Neural progenitor cell (in vitro differentiated cells): ENCODE measurements at places on chromosomes 4 and X.

DNA sequence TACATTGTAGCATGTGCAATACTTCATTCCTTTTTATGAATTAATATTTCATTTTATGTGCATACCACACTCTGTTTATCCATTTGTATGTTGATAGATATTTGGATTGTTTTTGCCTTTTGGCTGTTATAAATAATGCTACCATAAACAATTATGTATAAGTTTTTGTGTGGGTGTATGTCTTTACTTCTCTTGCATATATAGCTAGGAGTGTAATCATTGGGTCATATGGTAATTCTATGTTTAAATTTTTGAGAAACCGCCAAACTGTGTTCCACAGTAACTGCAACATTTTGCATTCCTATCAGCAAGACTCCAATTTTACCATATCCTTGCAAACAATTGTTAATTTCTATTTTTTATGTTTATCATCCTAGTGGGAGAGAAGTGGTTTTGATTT is 3.1 kb upstream of the TCEAL5 start:
- no peak for DNase-seq

DNA sequence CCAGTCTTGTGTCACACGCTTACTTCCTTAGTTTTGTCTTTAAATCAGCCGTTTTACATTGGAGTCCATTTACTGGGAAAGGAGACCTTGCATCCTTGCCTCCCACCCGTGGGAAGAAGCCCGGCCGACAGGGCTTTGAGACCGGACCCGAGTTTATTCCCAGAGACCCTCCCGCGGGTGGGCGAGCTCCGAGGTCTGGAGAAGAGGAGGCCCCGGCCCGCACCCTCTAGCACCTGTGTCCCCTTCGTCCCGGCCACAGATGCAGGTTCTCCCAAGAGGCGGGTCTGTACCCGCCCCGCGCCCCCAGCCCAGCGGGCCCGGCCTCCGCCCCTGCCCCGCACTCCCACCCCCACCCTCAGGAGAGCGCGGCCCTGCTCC is 3.8 kb upstream of the SLC26A1 start:
- DNase-seq: no peak

DNA sequence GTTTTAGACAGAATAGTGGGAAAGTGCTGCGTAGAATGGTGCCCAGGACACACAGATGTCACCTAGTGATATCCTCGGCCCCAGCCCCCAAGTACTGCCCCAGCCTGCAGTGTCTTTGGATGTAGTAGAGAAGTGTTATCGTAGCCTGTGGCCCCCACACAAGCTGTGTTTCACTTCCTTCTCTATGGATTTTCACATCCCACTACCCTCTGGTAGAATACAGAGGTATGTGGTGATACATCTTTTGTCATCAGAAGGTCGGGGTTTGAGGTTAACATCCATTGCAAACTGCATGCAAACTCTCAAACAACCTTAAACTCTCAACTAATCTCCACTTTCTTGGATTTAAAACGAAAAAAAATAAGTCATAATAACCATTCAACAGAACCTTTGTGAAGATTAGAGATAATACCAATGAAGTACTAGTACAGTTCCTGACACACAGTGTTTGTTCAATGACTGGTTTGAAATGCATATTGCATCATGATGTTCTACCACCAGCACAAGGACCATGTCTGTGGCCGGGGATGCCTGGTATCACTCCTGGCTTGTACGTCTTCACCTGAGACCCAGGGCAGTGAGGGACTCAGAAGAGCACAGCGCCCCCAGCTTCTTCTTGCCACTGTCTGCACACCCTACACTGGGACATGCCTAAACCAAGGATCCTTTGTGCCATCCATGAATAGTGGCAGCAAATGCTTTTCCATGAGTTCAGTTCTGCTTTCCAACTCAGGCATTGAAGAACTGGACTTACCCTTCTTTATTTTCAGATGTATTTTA is 267.3 kb downstream of the DCTD start:
- DNase-seq: no peak

GRCh38 chr4:19786616-19787015 is 465.1 kb upstream of the SLIT2 start:
- DNase-seq: no peak

GRCh38 chr4:159483782-159484741 is 381.2 kb downstream of the RAPGEF2 start:
- DNase-seq: no peak

DNA sequence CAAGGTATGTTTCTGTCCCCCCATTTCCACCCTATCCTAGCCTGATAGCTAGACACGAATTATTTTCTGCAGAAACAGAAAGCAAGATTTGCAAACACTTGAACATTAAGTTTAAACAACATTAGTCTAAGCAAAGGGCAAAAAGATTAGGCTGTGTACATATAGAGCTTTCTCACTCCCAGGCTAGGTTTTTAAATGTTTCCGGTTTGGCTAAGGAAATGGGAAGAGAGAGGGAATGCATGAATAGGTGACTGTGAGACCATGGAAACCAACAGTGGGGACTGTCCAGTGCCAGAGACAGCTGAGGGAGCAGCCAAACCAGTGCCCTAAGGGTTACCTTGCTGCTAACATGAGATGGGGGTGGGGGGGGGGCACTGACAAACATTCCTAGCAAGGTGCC is 242.7 kb downstream of the SCFD2 start:
- DNase-seq: no peak

DNA sequence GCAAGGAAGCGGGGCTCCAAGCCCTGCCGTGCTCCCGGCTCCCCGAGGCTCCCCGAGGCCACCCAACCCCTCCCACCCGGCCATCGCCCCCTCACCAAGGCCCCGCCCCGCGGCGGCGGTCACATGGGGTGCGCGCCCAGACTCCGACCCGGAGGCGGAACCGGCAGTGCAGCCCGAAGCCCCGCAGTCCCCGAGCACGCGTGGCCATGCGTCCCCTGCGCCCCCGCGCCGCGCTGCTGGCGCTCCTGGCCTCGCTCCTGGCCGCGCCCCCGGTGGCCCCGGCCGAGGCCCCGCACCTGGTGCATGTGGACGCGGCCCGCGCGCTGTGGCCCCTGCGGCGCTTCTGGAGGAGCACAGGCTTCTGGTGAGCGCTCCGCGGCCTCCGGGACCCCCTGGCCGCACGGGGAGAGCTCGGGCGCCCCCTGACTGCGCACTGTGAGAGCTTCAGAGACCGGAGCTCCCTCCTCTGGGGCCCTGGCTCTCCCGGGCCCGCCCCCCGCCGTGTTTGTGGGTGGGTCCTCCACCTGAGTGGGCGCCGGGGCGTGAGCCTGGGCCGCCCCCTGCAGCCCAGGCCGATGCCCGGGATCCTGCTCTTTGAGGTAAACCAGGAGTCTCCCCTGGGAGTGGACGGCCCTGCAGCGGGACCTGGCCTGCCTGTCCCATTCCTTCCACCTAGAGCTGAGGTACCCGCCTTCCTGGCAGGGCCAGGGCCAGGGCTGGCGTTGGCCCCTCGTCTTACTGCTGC is at the start of gene IDUA:
Gene IDUA (plus strand): TSS at position 166 of the 745 bp plus-strand sequence. CDS start 41 bp downstream, at position 207.
- peak; percentile 77 for DNase-seq

DNA sequence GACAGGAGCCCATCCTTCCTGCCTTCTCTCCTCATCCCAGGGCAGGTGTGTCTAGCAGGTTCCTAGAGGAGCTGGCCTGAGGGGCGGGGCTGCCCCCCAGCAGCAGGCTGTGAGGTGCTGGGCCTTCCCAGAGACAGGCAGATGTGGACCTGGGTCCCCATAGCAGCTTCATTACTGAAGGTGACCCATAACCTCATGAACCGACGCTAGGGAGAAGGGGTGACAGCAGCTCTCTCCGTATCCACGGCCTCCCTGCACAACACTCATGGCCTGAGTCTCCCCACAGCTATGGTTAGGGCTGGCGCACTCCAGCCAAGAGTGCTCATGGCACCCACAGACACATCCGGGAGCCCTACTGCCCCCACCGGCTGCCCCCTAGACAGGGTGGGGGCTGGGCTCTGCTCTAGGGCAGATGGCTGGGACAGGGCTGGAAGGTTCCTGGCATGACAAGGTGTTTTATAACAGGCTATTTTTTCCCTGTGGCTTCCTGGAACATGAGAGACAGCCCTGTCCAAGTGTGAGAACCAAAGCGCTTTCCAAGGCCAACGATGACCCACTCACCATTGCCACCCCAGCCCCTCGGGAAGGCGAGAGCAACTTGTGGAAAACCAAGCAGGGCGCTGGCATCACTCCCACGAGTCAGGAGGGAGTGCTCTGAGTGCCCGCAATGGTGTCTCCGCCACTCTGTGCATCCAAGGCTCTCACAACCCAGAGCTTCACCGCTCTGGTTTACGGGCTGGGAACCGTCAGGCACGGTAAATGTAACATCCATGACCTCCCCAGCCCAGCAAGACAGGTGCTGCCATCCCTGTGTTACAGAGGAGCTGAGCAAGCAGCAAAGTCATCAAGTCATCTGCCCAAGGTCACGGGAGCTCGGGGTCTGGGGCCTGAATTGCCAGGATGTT is 59.8 kb downstream of the ACOX3 start:
- no peak for DNase-seq

- DNase-seq: no peak
Observed at GRCh38 chr4:142373610-142374009, 472.5 kb downstream of the INPP4B start.

GRCh38 chrX:12145402-12145801 is 7.1 kb downstream of the FRMPD4 start:
- no peak for DNase-seq

DNA sequence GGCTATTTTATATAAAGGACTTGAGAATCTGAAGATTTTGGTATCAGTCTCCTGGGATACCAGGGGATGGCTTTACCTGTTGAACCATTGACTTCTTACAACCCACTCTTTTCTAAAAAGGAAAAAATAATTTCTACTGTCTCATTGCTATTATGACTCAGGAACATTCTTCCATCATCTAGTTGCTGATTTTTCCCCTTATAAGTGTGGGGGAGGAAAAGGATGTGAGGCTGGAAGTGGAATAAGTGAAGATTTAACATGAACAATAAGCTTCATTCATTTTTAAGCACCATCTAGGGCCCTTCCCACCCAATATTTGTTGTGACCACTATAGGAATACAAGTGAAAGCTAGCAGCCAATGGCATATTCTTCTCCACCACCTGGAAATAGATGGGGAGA is 10.6 kb upstream of the MND1 start:
- DNase-seq: no peak

DNA sequence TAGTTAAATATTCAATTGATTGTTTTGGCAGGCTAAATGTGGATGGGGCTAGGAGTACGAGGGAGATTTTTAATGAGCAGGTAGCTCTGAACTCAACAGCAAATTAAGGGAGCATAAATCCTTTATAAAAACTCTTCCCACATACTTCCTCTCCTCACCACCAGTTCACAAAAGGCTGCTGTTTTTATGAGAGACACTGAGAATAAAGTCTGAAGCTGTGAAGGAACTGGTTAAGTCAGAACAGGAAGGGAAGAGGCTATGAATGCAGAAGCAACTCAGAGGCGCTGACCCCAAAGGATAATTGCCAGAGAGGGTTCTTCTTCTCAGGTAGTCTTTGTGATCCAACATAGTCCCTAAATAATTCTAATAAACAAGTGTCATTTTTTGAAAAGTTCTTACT is 406.1 kb downstream of the GPM6A start:
- DNase-seq: no peak

- DNase-seq: no peak
Observed at GRCh38 chr4:105113800-105114199, 32.9 kb upstream of the TET2 start.

DNA sequence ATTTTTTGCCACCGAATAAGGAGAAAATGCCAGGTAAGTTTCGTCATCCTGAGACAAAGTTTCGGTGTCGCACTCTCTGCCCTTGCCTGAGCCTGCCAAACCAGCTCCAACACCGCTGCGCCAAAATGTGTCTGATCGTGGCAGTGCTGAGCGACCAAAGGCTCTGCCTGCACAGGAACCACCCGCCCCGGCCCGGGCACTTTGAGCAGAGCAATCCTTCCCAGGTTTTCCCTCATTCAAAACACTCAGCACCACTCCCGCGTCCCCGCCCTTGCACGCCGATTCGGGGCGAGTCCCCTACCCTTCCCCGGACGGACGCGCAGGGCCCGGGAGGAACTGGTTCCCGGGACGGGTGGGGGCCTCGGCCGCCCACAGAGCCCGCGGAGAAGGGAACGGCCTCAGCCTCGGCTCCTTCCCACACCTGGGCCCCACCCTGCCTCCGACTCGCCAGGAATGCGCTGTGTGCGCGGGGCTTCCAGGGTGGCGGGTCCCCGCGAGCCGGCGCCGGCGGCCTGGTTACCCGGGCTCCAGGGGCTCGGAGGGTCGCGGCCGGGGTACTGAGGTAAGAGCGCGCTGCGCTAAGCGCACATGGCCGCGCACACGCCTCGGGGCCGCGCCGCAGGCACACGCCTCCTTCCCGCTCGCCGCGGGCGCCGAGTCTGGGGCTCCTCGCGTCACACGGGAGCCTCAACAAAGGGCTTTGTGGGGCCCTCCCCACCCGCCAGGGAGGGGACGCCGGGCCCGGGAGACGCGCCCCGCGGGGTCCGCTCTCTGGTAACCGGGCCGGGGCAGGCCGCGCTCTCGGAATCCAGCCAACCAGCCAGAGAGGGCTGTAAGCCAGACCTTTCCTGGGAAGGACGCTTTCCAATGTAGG is at the start of gene C4orf36:
Gene C4orf36 (minus strand): TSS at position 661 of the 874 bp plus-strand sequence. CDS start 902 bp downstream, outside the sequence.
- peak; percentile 89 for DNase-seq

DNA sequence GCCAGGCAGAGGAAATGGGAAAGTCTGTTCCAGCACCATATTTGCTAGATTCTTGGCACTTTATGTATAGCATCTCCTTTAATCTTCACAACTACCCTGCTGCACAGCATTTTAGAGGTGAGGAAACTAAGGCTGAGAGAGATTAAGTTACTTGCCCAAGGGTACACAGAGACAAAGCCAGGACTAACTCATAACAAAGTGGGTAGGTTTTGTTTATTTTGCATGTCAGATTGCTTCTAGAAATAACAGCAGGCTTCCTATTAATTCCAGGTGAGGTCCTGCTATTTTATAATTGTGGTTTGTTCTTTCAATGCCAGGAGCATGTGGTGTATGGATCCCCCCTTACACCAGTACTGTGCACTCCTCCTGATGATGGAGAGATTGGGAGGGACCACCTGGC is 15.0 kb downstream of the TCEANC start:
- DNase-seq: no peak

DNA sequence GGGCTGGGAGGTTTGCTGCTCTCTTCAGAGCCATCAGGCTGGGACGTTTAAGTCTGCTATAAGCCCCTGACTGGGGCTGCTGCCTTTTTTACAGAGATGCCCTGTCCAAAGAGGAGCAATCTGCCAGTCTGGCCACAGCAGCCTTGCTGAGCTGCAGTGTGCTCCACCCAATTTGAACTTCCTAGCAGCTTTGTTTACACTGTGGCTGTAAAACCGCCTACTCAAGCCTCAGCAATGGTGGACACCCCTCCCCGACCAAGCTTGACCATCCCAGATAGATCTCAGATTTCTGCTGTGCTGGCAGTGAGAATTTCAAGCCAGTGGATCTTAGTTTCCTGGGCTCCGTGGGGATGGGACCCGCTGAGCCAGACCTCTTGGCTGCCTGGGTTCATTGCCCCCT is 40.7 kb downstream of the SPATA18 start:
- DNase-seq: no peak

DNA sequence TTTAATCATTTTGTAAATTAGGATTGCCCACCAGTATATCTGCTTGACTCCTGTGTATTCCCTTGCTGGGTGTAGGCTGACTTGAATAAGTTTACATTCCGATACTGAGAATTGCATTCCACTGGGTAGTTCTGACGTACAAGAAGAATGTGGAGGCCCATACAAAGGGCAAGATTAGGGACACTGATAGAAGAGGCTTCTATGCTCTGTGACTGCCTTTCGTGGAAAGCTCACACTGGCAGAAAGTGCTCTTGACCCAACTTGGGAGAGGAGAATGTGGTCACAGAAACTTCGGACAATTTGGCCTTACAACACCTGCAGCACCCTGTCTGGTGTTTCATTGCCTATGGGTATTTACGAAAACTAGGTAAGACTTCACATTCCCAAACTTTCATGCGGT is 126.3 kb downstream of the RAPGEF2 start:
- DNase-seq: peak; percentile 84

- no peak for DNase-seq
Observed at GRCh38 chrX:118392716-118393115, 46.8 kb downstream of the WDR44 start.
